ENCODE measurements at places on chromosomes 11 and 22.

- DNase-seq: no peak
Observed at GRCh38 chr11:31617246-31617645, 107.7 kb downstream of the ELP4 start.

DNA sequence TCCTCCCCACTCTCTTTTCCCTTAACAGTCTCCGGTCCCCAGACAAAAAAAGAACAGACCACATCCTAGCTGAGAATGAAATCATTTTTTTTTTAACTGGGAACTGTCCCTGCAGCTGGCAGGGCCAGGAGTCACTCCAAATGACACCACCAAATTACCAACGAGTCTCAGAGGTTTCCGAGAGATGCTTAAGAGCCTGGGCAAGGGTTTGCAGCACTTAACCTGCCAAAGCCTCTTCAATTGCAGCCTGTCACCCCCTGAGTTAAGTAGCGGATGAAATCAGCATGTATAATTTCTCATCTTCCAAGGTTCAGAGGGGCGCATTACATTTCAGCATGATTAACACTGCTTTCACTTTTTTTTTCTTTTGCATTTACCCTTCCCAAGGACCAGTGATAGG is 71.8 kb downstream of the TENM4 start:
- no peak for DNase-seq

DNA sequence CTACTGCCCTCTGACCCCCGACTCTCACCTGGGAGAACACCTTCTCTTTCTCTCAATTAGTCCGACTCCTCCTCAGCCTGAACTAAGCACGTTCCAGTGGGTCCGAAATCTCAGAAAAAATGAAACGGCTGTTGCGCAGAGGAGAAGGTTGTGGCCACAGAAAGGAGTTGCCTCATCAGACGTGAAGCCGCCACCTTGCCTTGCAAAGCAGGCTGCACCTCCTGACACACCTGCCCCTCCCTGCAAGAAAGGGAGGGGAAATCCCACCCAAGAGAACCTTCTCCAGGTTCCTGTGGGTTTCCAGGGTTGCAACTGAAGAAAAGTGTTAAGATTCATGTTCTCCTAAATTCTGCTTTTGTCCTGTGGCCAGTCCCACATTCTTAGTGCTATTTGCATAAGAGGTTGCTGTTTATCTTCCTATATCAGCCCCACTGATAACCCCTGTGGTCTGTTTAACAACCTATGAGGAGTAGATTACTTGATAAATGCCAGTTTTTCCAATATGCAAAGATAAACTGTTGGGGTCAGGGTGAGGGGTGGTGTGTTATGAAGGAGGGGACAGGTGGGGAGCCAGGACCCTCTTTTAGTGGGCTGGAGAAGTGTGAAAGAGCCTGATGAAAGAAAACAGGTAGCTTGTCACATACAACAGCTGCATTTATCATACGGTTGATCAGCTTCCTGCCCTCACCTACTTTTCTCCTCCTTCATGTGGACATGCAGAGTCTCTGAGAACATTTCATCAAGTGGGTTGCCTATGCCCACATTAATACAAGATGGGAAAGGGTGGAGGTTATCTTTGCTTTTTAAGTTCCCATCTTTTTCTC is 18.2 kb downstream of the ZBTB16 start:
- no peak for DNase-seq

- no peak for DNase-seq
Observed at GRCh38 chr11:70220920-70221319, 17.8 kb downstream of the FADD start.

DNA sequence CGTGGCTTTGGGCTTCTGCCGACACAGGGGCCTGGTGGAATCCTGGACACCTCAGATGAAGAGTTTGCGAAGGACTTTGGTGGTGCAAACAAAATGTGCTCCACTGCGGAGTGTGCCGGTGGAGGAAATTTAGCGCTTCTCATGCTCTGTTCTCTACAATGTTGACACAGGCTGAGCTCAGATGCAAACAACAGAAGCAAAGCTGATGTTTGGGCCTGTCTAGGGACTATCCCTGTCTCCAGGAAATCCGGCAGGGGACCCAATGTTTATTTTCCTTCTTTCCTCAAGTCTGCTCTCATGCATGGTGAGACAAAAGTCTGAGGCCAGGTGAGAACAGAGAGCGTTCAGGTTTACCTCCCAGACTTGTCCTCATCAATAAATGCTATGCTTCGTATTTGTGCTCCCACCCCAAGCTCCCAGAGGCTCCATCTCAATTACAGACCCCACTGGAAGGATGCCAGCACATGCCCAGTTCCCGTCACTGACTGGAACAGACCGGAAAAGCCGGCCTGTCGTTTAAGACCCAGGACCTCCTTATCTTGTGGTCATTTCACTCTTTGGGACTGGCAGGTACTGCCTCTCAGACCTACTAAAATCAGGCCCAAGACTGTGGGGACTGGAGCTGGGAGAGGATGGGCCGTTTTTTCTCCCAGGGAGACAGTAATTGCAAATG is 105.7 kb upstream of the B3GAT1 start:
- DNase-seq: no peak

DNA sequence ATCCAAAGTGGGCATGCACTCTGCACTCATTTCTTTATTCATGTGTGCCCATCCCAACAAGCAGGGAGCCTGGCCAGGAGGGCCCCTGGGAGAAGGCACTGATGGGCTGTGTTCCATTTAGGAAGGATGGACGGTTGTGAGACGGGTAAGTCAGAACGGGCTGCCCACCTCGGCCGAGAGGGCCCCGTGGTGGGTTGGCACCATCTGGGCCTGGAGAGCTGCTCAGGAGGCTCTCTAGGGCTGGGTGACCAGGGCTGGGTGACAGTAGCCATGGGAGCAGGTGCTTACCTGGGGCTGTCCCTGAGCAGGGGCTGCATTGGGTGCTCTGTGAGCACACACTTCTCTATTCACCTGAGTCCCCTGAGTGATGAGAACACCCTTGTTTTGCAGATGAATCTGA is 129.3 kb upstream of the B3GAT1 start:
- no peak for DNase-seq

- DNase-seq: no peak
Observed at GRCh38 chr11:76302996-76303395, 77.9 kb downstream of the THAP12 start.

DNA sequence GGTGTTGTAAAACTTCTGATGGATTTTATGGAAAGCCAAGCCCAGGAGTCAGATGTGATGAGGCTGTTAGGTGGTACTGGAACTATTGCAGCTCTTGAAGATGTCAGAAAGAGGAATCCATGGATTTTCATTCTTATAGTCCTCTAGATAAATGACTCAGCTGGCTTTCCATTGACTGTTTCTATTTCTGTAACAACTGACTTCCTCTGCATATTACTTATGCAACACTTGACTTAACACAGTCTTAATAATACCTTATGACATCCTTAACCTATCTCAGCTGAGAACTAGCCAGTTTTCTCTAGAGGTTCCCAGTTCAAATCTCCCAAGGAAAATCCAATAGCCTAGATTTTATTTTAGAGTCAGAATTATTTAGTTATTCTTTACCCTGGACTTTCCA is 263.8 kb downstream of the LUZP2 start:
- DNase-seq: no peak
